ENCODE measurements at places on chromosomes 5 and 9. TPM values are rescaled to one million over a fixed set of nuclear protein-coding genes. Genes with fewer than 3 reads are reported as not detected.

Gene SPRY4
- total RNA-seq: 6.3 TPM

DNA sequence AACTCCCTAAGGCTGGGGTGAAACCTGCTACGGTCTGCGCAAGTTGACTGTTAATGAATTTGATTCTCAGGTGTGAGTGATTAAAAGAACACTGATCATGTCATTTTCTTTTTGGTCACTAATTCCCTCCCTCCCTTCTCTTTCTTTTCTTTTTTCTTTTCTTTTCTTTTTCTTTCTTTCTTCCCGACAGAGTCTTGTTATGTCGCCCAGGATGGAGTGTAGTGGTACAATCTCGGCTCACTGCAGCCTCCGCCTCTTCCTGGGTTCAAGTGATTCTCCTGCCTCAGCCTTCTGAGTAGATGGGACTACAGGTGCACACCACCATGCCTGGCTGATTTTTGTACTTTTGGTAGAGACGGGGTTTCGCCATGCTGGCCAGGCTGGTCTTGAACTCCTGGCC lies 2.6 kb downstream of the ANXA1 start:
- H3K27ac ChIP-seq: no peak overlapping the region
- DNase-seq: no peak
- no peak overlapping the region for H3K4me3 ChIP-seq

DNA sequence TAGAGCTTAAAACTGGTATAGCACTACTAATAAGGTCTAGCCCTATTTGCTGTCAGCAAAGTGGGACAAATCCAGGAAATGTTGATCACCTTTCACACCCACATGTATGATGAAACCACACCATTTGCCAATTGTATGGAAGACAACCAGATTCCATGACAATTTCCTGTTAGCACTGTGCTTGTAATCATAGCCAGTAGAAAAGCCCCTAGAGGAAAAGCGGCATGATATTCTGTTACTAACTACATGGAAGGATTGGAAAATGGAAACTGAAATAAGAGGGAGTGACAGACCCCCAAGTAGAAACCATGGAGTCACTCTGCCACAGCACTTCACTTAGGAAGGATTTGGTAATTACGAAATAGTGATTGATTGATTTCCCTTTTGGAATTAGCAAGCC lies 923 bp downstream of the SPATA6L start:
- no peak for DNase-seq
- peak overlapping the region; percentile 82 for H3K27ac ChIP-seq

DNA sequence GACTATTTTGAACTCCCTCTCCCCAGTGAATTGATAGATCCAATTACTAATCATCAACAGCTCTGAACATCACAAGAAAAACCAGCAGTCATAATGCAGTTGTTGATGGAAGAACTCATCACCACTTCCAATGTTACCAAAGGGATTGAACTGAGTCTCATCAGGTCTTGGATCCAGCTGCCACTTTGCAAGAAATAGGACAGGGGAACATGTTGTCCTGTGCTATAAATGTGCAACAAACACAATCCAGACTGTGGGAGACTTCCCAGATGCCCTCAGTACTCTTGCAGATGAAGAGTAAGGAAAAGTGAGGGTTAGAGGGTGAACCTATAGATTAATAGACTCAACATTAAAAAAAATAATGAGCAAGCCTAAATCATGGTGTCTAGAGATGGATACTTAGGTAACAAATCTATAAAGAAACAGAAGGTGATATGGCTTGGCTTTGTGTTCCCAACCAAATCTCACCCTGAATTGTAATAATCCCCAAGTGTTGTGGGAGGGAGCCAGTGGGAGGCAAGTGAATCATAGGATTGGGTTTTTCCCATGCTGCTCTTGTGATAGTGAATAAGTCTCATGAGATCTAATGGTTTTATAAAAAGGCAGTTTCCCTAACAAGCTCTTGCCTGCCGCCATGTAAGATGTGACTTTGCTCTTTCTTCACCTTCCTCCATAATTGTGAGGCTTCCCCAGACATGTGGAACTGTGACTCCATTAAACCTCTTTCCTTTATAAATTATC lies 63.4 kb upstream of the PAPPA start:
- no peaks in the 10 kb centered on the region for H3K4me1 ChIP-seq
- no peaks in the 10 kb centered on the region for H3K36me3 ChIP-seq
- no peak overlapping the region for H3K4me3 ChIP-seq

- no peak overlapping the region for H3K27ac ChIP-seq
- H3K27me3 ChIP-seq: no peaks in the 10 kb centered on the region
- H3K4me3 ChIP-seq: no peak overlapping the region
- no peaks in the 10 kb centered on the region for H3K36me3 ChIP-seq
Observed at GRCh38 chr9:123562844-123563346, 206.9 kb downstream of the CRB2 start.

DNA sequence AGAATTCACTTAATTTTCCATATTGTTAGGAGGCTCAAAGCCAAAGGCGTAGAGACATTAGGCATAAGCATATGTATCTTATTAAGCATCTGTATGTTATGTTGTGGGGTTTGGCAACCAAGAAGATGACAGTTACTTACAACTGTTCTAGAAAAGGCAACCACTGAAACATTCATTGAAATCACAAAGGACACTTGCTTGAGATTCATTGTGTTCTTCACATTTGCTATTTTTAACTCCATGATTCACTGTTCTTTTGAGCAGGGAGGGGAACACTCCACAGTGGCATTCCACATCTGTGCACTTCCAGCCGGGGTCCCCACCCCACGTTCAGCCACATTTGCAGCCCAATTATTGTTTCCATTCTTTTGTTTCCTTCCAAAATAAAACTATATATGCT lies 107.1 kb downstream of the PALM2AKAP2 start:
- no peaks in the 10 kb centered on the region for H3K36me3 ChIP-seq
- no peak for DNase-seq
- no peak overlapping the region for H3K27ac ChIP-seq
- H3K4me1 ChIP-seq: no peaks in the 10 kb centered on the region
- no peak overlapping the region for H3K4me3 ChIP-seq

DNA sequence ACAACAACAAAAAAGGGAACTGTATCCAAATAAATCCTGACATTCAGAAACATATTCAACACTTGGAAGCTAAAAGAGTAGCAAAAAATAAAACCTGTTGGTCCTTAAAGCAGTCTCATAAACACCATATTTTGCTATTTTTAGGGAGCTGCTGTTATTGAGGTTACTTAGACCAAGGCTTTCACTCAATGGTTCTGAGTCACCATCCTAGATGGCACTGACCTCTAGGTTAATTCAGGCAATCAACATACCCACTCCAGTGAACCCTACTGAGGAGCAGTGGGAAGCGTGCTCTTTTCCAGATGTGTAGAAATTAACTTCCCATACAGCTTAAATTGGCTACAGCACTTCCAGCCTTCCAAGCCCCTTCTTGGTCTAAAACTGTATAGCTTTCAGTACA lies 5.2 kb downstream of the GNAQ start:
- no peaks in the 10 kb centered on the region for H3K27me3 ChIP-seq
- no peaks in the 10 kb centered on the region for H3K36me3 ChIP-seq
- peaks cover 27% of the 10 kb centered on the region for H3K4me1 ChIP-seq
- H3K4me3 ChIP-seq: no peak overlapping the region

DNA sequence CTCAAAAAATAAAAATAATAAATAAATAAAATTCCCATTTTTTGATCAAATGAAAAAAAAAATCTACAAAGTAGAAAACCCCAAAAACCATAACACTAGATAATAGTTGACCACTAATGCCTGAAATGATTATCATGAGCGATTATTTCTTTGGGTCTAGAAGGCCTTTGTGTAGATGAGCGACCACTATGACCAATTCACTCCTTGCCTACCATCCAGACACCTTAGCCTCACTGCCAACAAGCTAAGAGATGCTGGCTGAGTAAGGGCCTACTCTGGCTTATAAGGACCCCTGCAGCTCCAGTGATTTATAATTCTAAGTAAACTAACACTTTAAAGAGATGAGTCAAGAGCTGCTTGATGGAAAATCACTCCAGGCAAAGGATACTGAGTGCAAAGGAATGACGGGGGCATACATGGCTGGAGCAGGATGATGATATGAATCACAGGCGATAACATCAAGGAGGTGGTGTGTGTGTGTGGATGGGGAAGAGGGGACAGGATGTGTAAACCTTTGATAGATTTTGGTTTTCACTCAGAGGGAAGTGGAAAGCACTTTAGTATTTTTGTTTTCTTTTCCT lies 4.8 kb upstream of the F2RL1 start:
- no peak overlapping the region for H3K4me3 ChIP-seq
- no peak overlapping the region for H3K27ac ChIP-seq
- no peak for DNase-seq
- no peaks in the 10 kb centered on the region for H3K36me3 ChIP-seq

DNA sequence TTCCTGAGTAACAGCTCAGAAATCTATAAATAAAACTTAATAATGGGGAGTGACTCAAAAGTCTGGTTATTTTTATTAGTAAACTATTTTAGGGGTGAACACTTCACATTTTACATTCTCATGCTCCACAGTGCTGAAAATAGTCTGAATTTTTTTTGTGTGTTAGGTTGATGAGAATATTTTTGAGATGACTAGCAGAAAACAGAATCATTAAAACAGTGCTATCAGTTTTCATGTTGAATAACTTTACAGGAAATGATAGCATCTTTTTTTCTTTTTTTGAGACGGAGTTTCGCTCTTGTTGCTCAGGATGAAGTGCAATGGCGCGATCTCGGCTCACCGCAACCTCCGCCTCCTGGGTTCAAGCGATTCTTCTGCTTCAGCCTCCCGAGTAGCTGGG lies 60.3 kb downstream of the TMC1 start:
- no peaks in the 10 kb centered on the region for H3K27me3 ChIP-seq
- no peak for DNase-seq
- H3K4me1 ChIP-seq: peaks cover 12% of the 10 kb centered on the region
- no peak overlapping the region for H3K4me3 ChIP-seq
- no peak overlapping the region for H3K27ac ChIP-seq
- H3K36me3 ChIP-seq: no peaks in the 10 kb centered on the region

- H3K4me1 ChIP-seq: peaks cover 25% of the 10 kb centered on the region
- DNase-seq: no peak
- H3K27ac ChIP-seq: peak overlapping the region; percentile 47
- H3K27me3 ChIP-seq: no peaks in the 10 kb centered on the region
Observed at GRCh38 chr5:76292620-76293322, 110.3 kb upstream of the IQGAP2 start.

DNA sequence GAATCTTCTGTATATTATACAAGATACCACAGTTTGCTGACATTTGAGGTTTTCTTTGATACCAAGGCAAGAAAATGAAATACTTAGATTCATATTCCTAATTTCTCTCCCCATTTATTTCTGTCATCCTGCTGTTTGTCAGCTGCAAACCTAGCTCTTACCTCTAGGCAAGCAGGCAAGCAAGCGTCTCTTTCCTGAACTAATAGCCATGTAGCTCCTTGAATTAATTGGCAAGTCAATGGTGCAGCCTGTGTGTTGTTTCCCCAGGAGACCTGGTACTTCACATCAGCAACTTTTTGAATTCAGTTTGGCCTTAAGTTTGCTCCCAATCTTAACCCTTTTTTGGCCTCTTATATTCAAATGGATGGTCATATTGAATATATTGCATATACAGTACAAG lies 573.6 kb upstream of the ARRDC3 start:
- H3K4me1 ChIP-seq: no peaks in the 10 kb centered on the region
- H3K27ac ChIP-seq: no peak overlapping the region
- no peak overlapping the region for H3K4me3 ChIP-seq
- DNase-seq: no peak
- no peaks in the 10 kb centered on the region for H3K27me3 ChIP-seq

DNA sequence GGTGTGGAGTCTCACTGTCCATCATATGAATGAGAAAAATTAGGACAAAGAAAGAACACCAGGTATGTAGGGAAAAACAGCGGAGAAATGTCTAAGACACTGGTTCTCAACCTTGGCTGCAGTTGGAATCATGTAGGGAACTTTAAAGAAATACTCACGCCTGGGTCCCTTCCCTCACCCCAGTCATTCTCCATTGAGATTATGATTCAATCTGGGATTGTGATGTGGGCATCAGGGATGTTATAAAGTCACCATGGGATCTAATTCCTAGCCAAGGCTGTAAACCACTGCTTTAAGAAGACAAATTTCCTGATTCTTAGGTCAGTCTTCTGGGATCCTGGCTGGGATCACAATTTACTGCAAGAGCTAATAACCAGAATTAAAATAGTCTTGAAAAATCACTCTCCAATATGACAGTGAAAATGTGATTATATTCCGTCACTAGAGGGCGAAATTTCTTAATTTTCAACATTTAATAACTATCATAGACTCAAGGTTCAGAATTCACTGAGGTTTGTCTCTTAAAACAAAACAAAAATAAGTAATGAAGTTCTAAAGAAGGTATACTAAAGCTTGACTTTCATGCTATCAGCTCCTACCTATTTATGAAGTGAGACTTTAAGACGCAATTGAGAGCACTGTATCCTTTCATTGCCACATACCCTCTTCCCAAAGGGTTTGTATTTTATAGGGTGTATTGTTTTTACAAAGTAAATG lies 60.5 kb downstream of the GLDC start:
- H3K27me3 ChIP-seq: no peaks in the 10 kb centered on the region
- no peaks in the 10 kb centered on the region for H3K36me3 ChIP-seq
- H3K4me1 ChIP-seq: no peaks in the 10 kb centered on the region
- DNase-seq: no peak

DNA sequence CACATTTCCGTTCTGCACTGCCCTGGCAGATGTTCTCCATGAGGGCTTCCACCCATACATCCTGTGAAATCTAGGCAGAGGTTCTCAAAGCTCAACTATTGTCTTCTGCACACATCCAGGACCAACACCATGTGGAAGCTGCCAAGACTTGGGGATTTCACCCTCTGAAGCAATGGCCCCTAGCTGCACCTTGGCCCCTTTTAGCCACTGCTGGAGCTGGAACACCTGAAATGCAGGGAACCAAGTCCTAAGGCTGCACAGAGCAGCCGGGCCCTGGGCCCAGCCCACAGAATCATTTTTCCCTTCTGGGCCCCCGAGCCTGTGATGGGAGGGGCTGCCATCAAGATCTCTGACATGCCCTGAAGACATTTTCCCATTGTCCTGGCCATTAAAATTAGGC lies 228.7 kb downstream of the ANXA1 start:
- H3K27ac ChIP-seq: no peak overlapping the region
- H3K4me1 ChIP-seq: no peaks in the 10 kb centered on the region
- no peak for DNase-seq
- H3K4me3 ChIP-seq: no peak overlapping the region

All from pancreas (tissue), 10 donors.